ENCODE measurements at places on chromosomes 16 and 17.

DNA sequence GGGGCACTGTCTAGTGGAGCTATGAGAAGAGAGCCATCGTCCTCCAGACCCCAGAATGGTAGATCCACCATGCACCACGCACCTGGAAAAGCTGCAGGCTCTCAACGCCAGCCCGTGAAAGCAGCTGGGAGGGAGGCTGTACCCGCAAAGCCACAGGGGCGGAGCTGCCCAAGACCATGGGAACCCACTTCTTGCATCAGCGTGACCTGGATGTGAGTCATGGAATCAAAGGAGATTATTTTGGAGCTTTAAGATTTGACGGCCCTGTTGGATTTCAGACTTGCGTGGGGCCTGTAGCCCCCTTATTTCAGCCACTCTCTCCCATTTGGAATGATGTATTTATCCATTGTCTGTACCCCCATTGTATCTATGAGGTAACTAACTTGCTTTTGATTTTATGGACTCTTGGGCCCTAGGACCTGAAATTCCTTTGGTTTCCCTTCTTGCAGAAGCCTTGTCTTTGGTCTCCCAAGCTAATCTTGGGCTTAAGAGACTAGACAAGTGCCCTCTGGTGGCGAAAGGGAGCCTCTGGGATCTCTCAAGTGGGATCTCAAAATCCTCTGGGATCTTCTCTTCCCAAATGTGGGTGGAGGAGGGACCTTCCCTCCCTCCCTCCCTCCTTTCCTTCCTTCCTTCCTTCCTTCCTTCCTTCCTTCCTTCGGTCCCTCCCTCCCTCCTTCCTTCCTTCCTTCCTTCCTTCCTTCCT lies 58.2 kb upstream of the HAPSTR1 start:
- DNase-seq, result no peak

- DNase-seq, result no peak
These were observed 2.3 kb downstream of the NUP85 start for GRCh38 chr17:75207760-75208159.

DNA sequence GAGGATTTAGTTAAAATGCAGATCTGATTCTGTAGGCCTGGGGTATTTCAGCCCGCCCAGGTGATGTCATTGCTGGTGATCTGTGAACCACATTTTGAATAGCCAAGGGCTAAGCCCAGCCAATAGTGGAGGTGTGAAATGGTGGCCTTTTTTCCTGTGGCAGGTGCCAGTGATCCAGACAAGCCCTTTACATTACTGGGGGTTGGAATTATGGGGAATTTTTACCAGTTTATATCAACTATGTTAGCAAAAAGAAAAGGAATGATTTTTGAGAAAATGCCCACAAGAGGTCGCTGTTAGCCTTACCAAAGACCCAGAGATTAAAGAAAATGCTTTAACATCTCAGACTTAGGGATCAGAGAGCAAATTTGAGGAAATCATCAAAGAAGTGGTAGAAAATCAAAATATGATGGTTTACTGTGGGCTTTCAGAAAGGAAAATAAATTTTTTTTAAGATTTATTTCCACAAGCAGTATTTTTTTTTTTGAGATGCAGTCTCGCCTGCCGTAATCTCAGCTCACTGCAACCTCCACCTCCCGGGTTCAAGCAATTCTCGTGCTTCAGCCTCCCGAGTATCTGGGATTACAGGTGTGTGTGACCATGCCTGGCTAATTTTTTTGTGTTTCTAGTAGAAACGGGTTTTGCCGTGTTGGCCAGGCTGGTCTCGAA lies 3.9 kb downstream of the VPS35L start:
- DNase-seq, result peak; percentile 37

DNA sequence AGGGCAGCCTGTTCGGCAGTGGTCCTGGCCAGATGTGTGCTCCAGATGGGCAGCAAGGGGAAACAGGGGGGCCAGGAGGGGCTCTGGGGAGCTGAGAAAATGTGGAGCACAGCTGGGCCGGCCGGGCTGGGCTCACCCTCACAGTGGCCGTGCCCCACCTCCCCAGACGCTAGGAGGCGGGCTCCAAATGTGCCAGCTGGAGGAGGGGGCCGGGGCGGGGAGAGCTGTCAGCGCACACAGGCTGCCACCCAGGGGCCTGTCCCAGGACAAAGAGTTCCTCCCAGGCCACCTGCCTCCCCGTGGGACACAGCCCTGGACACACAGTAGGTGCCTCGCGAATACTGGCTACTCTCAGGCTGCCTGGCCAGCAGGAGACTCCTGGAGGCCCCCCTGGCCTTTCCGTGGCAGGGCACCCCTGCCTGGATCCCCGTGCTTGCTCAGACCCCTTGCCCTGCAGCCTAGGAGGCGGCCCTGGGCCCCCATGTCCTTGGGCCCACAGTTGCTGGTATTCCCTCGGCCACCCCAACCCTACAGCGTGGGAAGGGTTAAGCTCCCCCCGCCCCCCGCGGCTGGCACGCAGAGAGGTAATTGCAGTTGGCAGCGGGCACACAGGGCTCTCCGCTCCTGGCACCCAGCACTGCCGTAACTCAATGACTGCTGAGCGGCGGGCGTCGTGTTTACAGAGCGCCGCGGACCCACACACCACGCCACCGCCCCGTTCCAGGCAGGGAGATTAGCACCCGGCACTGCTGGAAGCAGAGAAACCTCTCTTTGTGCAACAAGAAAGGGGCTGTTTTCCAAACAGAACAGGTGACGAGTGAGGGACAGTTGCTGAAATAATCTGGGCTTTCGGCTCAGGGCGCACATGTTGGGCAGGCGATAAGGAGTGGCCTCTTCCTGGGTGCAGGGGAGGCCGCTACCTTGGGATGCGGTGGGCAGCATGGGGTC lies 32.2 kb downstream of the BAHCC1 start:
- no peak for DNase-seq

GRCh38 chr17:67390006-67390645 lies 13.0 kb downstream of the PITPNC1 start:
- no peak for DNase-seq

GRCh38 chr17:57458718-57459285 lies 202.5 kb downstream of the MSI2 start:
- no peak for DNase-seq

- no peak for DNase-seq
These were observed 181.2 kb upstream of the AXIN2 start for GRCh38 chr17:65742403-65743307.

DNA sequence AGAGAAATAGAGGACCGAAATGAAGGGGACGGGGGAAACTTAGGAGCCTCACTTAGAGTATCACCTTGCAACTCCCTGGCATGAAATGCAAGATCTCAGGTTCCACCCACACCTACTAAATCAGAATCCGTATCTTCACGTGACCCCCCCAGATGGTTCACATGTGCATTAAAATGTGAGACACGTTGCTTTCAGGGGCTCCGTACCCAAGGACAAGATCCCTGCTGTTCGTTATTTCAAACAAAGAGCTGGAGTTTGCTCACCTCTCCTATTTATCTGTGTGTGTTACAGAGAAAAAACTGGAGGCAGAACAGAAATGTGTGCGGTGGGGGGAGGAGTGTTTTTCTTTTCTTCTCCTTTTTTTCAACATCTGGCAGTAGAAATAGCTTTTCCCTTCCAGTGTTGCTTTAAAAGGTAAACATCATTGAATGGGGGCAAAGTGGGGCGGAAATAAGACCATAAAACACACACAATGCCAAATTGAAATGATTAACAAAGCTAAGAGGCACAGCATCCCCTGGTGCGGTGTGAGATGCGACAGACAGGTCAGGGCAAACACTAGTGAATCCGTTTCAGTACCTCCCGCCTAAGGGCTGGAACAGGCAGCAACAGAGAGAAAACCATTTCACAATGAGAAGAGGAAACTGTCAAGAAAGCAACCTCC lies 145.4 kb downstream of the SOX9 start:
- no peak for DNase-seq

- DNase-seq, result no peak
These were observed 4.2 kb downstream of the LDAF1 start for GRCh38 chr16:21162661-21163151.

DNA sequence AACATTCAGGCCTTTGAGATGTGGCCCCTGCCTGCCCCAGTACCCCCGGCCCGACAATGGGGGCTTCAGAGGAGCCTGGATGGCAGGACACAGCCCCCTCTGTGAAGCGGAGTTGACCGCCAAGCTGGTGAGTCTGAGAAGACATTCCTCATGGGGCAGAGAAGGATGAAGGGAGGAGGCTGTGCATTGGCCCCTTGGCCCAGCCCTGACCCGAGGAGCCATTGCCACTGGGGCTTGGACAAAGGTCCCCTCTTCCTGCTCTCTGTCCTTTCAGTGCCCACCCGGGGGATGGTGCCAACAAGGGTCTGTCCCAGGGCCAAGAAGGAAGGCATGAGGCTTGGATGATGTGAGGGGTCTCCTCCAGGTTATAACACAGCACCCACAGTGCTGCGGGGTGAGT lies 30.9 kb upstream of the PHB1 start:
- no peak for DNase-seq

DNA sequence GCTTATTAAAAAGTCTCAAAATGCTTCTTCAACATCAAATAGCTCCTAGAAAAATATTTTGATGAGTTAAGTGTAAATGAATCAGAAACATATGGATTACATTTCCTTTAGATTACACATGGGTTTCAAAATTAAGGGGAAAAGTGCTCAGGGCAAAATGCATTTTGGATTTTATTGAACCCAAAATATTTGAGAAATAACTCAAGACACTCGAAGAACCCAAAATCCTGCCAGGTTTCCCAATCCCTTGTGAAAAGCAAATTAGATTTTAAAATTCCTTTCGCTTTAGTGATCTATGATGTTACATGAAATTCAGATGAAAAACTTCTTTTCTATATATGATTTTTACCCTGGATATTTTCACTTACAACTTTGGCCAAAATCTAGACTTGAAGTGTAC lies 847.4 kb upstream of the SOX9 start:
- DNase-seq, result no peak

GRCh38 chr17:69447726-69448125 lies 33.2 kb downstream of the MAP2K6 start:
- DNase-seq, result no peak

DNA sequence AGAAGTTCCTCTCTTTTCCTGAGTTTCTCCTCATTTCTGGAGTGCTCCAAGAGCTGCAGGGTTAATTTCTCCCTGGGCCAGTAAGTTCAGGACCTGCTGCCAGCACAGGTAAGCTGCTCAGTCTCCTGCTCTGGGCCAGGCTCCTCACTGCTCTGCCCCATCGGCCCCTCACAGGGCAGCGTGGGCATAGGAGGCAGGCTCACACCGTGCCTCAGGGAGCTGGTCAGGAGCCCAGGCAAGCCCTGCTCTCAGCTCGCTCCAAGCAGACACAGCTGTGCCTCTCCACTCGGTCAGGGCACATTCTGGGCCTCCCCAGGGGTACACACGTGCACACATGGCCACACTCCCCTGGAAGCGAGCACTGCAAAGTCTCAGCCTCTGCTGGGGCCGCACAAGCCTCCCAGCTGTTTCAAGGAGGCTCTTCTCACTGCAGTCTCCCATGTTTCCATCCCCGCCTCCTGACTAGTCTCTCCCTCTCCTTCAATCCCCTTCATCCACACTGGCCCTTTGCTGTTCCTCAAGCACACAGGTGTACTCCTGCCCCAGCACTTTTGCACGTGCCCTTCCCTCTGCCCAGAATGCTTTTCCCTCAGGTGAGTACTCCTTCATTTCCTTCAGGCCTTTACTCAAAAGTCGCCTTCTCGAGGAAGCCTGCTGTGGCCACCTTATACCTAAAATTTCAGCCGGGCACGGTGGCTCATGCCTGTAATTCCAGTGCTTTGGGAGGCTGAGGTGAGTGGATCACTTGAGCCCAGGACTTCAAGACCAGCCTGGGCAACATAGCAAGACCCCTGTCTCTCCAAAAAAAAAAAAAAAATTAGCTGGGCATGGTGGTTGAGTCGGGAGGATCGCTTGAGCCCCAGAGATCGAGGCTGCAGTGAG lies 53.2 kb downstream of the AKAP1 start:
- DNase-seq, result no peak

DNA sequence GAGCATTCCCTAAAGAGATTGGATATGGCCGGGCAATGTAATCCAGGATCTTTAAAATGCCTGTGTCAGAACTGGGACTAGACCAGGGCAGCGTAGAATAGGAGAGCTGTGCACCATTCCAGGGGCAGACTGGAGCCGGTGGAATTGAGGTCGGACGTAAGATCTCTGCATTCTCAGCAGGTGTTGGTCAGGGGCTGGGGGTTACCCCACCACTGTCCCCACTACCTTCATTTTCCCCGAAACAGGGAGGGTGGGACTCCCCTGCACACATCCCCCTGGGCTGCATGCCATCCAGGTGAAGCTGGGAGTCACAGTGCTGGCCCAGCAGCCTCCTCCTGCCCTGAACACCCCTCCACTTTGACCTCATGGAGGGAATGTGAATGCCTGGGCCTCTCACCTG lies 17.8 kb downstream of the OSBPL7 start:
- no peak for DNase-seq

DNA sequence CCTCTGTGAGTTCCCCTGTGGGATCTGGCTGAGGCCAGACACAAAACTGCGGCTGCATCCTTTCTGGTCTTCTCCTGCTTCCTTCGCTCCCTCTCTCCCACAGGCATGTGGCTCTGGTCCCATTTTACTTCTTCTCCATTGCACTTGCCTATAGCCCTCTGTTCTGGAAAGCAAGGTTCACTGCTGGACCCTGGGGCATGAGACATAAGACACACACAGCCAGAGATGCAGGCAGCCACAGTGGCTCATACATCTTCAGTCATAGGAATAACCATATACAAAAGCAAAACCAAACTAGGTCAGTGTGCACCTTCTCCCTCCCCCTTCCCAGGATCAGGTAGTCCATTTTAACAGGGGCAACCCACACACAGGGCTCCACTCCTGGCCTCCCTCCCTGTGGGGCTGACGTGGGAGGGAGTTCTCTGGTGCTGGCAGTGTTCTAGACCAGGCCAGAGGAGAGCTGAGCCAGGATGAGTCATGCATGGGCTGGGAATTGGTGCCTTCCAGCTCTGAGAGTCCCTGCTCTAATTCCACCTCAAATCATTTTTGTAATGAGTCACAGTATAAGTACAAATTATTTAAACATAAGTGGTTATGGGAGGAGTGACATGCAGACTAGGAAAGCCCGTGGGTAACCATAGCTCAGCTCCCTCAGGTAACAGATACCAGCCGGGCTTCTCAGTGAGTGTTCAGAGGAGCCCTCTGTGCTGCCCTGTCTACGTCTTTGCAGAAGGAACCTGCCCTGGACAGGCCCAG lies 58.0 kb downstream of the ASIC2 start:
- peak; percentile 42 for DNase-seq

DNA sequence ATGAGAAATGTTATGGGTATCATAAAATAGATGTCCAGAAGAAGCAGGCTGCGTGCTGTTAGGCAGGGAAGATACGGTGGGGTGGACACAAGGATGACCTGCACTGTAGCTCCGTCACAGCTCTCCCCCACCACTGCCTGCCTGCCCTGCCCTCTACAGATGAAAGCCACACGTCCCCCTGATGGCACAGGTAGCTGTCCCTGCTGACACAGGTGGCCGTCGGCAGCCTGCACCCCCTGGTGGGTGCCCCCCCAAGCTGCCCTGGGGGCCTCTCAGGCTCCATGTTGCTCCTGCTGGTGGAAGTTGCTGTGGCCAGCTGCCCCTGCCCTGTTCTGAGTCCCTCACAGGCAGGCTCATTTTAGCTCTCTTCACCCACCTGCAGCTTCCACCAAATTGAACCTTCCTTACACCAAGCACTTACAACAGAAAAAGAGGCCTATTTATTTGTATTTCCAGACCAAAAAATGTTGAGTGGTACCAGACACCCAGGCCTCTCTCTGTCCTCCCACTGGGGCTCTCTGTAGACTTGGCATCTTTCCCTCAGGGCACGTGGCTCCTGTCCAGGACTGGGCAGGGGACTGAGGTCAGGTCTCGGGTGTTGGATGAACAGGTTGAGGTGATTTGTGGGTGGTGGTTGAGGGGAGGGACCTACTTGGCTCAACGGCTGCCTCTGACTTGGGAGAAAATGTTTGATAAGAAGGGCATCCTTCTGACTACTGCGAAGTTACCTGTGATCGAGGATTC lies 50.1 kb upstream of the CACNG5 start:
- DNase-seq, result no peak

GRCh38 chr16:57563761-57564160 lies 21.3 kb downstream of the ADGRG5 start:
- no peak for DNase-seq
